Left lung (tissue), 14 donors: ENCODE measurements at places on chromosomes 5 and 9. TPM values are rescaled to one million over a fixed set of nuclear protein-coding genes. Genes with fewer than 3 reads are reported as not detected.

Gene CNTFR
- total RNA-seq, result 0.90 TPM

GRCh38 chr9:134889386-134890154 is 9.0 kb downstream of the FCN2 start:
- no peak overlapping the region for H3K4me3 ChIP-seq
- peaks cover 18% of the 10 kb centered on the region for H3K27me3 ChIP-seq

DNA sequence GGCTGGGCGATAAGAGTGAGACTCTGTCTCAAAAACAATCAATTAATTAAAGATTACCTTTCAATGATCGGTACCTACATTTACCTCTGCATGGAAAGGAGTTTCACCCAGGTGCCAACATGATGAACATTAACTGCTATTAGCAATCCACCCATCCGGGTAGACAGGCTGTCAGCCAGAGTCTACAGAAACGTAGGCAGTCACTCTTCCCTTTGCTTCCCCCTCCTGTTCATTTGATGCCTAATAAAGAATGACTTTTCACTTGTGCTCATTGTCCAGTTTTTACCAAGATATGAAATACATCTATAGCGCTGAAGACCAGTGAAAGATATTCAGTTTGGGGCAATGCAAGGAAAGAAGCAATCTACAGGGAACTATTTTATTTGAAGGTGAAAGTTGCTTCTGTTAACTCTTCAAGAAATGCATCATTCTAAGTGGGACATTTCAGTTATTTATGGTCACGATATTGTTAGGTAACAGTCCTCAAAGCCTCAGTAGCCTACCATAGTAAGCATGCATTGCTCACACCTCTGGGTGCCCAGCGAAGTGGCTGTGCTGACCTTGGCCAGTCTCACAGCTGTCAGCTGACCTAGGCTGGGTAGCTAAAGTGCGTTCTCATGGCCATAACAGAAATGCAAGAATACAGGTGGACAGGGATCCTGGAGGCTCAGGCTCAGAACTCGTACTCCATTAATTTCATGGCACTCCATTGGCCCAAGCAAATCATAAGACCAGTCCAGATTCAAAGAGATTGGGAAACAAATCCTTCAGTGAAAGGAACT is 87.2 kb upstream of the DMRT1 start:
- no peaks in the 10 kb centered on the region for H3K36me3 ChIP-seq
- no peak for DNase-seq
- no peaks in the 10 kb centered on the region for H3K27me3 ChIP-seq
- H3K4me3 ChIP-seq, result no peak overlapping the region
- H3K4me1 ChIP-seq, result peaks cover 58% of the 10 kb centered on the region

DNA sequence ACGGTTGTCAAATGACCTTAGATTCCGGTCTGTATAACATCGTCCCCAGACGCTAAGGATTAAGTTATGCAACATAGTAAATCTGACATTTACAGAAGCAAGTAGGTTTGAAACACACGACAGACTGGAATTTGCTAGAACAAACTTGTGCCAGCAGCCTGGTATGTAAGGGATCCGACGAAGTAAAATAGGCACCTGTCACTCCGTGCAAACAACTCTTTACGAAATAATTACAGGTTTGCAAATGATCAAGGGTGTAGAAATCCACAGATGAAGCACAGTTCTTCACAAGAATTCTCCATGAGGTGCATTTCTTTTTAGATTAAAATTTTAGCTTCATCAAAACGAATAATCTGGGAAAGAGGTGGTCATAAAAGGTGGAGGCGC is 508 bp downstream of the MOCS2 start:
- peak; percentile 18 for DNase-seq
- H3K27me3 ChIP-seq, result no peaks in the 10 kb centered on the region
- H3K27ac ChIP-seq, result peak overlapping the region; percentile 77
- H3K4me1 ChIP-seq, result no peaks in the 10 kb centered on the region
- H3K4me3 ChIP-seq, result peak overlapping the region; percentile 63

DNA sequence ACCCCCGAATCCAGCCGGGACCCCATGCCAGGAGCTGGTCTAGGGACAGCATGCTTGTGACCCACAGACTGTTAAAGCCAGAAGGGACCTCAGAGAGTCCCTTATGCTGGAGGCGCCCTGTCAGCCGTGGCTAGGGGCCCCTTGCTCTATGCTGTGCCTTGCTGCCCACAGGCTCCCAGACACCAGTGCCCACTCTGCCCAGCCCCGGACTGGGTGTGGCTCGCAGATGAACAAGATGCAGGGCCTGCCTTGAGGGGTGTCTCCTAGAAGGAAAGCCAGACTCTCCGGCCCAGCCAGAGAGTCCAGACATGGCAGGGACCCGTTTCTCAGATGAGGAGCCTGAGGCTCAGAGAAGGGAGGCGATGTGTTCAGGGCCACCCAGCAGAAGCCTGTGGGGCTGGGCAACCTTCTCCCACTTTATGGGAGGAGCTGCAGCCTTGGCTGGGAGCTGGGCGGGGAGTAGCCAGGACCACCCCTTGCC is 85.7 kb downstream of the LMX1B start:
- peaks cover 11% of the 10 kb centered on the region for H3K27me3 ChIP-seq
- no peak overlapping the region for H3K4me3 ChIP-seq
- no peaks in the 10 kb centered on the region for H3K4me1 ChIP-seq
- H3K27ac ChIP-seq, result no peak overlapping the region
- no peak for DNase-seq

DNA sequence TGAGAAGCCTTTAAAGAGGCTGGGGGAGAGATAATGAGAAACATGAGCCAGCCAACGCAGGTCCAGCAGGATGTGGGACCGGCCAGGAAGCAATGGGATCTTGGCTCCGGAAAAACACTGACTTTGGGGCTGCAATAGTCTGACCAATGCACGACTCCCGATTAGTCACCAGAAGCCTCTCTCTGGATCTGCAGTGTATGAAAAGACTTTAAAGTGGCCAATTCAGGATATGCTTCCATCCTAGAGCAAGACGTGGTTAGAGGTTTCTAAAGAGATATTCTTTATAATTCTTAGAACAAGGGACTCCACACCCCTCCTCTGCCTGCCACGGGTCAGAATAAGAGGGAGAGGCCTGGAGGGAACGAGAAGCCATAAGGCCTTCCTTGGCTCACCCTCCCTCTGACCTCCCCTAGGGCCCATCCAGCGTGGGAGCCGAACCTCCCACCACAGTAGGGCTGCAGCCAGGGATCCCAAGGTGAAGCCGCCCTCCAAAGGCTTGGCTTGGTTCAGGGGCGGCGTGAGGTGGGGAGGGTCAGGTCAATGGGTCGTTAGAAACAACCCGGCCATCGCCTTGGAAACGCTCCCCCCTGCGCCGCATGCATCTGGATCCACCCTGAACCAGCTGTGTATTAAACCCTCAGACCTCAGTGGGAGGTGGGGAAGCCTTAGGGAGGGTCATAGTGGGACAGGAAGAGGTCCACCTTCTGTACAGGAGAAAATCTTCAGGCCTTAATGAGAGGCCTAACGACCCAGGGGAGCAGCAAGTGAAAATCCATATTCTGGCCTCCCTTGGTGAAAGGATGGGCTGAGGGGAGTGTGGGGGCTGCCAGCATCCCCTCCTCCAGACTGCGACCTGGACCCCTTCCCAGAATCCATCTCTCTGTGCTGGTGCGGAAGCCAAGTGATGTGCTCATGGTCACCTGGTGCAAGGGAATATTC is 11.1 kb downstream of the FGF1 start:
- no peak for DNase-seq
- no peaks in the 10 kb centered on the region for H3K27me3 ChIP-seq
- no peaks in the 10 kb centered on the region for H3K4me1 ChIP-seq
- H3K4me3 ChIP-seq, result no peak overlapping the region

Gene OR1J2
- not detected for total RNA-seq

DNA sequence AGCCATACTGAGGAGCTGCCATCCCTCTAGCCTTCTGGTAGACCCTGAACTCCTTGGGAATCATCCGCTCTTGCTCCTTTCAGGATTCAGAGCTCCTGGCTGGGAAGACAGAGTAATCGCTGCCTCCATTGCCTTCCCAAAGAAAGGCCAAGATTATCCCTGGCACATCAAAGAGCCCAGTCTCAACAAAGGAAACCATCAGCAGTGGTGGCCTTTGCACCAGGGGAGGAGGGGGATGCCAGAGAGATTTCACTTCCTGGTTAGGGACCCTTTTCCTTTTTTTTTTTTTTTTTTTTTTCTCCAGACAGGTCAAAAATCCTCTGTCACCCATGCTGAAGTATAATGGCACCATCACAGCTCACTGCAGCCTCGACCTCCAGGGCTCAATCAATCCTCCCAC is 16.0 kb upstream of the ERGIC1 start:
- no peaks in the 10 kb centered on the region for H3K27me3 ChIP-seq
- peaks cover 11% of the 10 kb centered on the region for H3K4me1 ChIP-seq
- DNase-seq, result no peak
- no peak overlapping the region for H3K27ac ChIP-seq

Gene TMEM215
- total RNA-seq, result not detected

GRCh38 chr9:35746583-35746982 is 2.4 kb downstream of the GBA2 start:
- H3K36me3 ChIP-seq, result peaks cover 6% of the 10 kb centered on the region
- peak overlapping the region; percentile 83 for H3K4me3 ChIP-seq
- peaks cover 68% of the 10 kb centered on the region for H3K4me1 ChIP-seq
- no peak for DNase-seq
- no peaks in the 10 kb centered on the region for H3K27me3 ChIP-seq
- H3K27ac ChIP-seq, result peak overlapping the region; percentile 16

DNA sequence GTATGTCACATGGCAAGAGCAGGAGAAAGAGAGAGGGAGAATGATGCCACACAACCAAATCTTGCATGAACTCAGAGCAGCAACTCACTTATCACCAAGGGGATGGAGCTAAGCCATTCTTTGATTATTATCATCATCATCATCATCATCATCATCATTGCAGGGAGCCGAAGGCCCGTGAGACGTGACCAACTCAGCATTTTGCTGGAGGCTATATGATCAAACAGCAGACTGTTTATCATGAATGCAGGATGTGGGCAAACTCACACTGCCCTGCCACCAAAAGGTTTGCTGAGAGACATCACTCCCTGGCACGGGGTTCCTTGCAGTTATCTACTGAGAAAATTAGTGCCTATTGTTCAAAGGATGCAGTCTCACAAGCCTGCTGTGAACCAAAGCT is 8.6 kb upstream of the ZNF169 start:
- no peaks in the 10 kb centered on the region for H3K36me3 ChIP-seq
- H3K27me3 ChIP-seq, result no peaks in the 10 kb centered on the region
- no peak for DNase-seq
- no peak overlapping the region for H3K4me3 ChIP-seq
- no peak overlapping the region for H3K27ac ChIP-seq

Gene FAM153A
- total RNA-seq, result 3.7 TPM

Gene RMI1
- total RNA-seq, result 5.9 TPM

DNA sequence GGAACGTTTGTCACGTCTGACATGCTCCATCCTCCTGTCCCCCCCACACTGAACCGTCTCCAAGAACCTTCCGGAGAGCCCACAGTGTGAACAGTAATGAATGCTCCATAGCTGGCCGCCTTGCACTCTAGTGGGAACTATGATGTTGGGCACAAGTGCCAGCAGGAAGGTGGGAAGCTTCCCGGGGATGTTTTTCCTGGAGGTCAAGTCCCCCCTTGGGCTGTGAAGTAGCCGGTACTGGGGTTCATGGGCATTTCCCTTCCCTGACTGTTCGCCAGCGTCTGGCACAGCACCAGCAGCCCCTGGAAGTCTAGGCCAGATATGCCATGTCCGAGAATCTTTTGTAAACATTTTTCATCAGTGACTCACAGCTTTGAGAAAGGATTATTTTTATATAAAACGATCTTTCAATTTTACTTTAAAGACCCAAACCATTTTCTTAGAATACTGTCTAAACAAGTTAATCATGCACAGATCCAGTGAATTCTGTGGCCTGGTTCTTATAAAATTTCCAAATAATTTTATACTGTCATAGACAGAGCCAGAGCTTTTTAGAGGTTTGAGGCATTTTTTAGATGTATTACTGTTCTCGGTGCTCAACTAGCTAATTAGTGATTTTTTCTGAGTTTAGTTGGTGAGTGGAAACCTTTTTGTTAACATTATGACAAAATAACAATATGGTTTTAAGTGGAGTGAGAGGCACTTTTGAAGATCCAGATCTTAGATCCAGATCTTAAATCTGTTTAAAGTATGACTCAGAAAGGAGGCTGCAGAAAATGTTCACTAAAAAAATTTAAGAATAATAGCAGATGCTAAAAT is 11.6 kb downstream of the ABL1 start:
- H3K36me3 ChIP-seq, result no peaks in the 10 kb centered on the region
- H3K4me3 ChIP-seq, result no peak overlapping the region
- H3K27ac ChIP-seq, result peak overlapping the region; percentile 77
- DNase-seq, result no peak
- no peaks in the 10 kb centered on the region for H3K27me3 ChIP-seq

Gene LIX1
- not detected for total RNA-seq

Gene SGCD
- total RNA-seq, result 10.4 TPM

Gene LCP2
- total RNA-seq, result 110 TPM

Gene NR4A3
- total RNA-seq, result 4.9 TPM

- no peak within 1 kb of the TSS for H3K27ac ChIP-seq
- no peaks in the 10 kb centered on the region for H3K27me3 ChIP-seq
- no peaks in the 10 kb centered on the region for H3K36me3 ChIP-seq
- no peak for DNase-seq
- H3K4me1 ChIP-seq, result no peaks in the 10 kb centered on the region
These were observed at the start of gene ANKRD55 for GRCh38 chr5:56233230-56233629. Gene ANKRD55, minus strand, starts transcription at chr5:56233330. Its CDS starts 417 bp downstream, at chr5:56232913.

Gene DBH
- 0.23 TPM for total RNA-seq

Gene LECT2
- total RNA-seq, result not detected

DNA sequence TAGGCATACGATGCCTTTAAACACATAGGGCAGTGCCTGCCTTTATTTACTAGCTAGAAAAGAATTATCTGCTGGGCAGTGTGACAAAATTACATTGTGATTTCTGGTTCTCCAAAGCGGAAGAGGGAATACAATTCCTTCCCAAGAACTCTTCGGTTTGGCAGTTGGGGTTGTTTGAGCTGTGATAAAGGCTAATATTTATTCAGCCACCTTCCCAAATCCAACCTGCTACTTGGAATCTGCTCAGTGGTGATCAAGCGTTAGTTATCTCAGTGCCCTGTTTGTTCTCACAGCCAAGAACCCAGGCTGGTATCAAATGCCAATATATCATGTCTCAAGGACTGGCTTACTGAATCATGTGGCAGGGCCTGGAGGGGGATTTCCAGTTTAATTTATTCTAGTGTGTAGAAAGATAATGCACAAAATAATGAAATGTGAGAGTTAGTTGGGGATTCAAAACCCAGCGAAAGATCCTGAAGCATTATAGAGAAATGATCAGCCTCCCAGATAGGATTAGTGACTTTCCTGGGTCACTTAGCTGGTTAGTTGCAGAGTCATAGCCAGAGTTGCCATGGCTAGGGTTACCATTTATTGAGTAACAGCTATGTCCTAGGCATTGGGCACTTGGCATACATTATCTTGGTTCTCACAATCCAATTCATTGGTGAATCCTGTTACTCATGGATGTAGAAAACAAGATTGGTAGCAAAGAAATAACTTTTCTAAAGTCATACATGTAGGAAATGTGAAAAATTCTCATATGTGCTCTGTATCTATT is 457.0 kb upstream of the KLF4 start:
- no peak overlapping the region for H3K4me3 ChIP-seq
- no peaks in the 10 kb centered on the region for H3K36me3 ChIP-seq
- no peaks in the 10 kb centered on the region for H3K27me3 ChIP-seq
- no peaks in the 10 kb centered on the region for H3K4me1 ChIP-seq
- no peak overlapping the region for H3K27ac ChIP-seq

Gene IFNK
- total RNA-seq, result not detected

Gene PCDHA9
- 0.20 TPM for total RNA-seq
